ENCODE measurements at places on chromosomes 5 and 9.

- no peak for DNase-seq
These were observed 334.0 kb upstream of the PTPRD start for GRCh38 chr9:10946676-10947410.

GRCh38 chr5:10268100-10268499 lies 18.0 kb downstream of the CCT5 start:
- no peak for DNase-seq

DNA sequence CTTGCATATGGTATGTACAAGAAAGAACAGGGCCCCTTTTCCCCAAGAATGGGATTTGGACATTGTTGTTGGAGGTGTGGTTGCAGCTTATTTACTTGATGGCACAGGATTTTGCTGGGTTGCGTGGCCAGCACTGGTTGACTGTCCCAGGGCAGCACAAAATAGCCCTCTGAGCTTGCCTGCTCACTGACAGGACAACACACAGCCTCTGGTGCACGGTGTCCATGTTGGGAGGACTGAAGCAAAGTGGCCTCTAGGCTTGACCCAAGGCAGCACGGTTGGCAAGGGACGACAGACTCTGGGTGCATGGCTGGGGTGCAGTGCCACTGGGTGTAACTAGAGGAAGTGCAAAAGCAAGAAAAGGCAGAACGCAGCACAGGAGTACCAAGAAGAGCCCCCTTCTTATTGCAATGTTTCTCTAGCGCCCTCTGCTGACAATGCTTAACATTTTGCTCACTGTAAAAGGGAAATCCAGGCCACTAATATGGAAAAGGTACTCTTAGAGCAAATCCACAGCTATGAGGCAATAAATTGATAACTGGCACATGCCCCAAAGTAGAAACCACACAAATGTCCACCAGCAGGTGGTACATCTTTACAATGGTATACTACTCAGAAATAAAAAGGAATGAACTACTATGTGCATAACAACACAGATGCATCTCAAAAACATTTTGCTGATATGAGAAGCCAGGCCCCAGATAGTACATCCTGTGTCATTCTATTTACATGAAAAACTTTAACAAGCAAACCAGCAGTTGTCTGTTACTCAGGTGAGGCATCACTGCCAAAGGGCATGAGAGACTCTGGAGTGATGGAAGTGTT lies 47.4 kb upstream of the BARX1 start:
- DNase-seq, result peak; percentile 78

DNA sequence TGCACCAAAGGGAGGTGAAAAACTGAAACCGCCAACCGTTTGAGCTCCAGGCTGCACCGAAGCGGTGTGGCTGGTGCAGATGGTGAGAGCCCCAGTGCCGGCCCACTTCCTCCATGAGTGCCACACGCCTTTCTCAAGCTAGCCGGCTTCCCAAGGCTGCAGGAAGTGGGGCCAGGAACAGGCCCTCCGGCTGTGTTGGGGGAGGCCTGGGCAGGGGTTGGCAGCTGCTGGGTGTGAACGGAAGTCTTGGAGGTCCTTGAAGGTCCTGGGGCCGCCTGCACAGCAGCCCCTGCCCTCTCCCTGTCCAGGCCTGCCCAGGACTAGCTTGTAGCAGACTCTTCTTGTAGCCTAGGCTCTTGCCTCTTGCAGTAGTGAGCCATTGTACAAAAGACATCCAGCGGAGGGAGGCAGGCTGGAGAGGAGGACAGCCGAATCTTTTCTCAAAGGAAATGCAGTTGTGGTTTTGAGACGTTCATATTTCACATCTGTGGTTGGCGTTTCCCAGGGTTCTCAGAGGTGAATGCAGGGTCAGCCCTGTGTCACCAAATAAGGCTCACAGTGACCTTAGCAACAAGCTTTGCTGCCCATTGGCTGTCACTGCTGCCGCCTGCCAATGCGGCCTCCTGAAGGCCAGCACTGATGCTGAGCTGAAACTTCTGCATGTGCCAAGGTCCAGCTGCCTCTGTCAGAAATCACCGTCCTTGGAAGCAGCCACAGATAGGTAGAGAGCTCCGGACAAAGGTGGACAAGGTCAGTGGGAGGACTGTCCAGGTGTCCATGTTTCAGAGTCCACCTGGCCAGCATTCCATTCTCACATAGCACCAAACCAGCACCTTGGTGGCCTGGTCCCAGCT lies 23.9 kb downstream of the IRF1 start:
- no peak for DNase-seq

DNA sequence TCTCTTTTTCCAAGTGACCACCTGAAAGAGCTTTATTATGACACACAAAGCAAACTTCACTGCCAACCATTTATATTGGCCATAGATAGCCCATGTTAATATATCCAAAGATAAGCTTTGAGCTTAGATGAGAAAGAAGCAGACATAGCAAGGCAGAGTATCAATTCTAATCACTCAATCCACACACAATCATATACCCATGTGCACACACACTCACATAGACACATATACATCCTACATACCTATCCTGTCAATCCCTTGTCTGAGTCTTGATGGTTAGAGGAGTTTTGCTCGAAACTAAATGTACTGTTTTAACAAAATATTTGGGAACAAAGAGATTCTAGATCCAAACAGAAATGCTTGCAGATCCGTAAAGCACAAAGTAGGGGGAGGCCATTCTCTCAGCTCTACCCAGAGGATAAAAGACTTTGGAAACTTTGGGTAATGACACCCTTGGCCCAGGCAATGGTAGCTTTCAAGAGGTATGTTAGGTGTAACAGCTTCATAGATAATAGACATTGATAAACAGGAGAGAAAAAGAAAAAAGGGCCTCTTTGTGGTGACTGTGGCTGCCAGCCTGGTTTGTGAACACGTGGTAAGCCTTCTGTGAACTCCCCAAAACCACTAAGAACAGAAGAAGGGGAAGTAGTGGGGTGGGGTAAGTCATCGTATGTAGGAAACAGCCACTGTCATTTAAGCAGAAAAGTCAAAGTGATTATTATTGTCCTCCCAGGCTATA lies 121.6 kb downstream of the TLR4 start:
- no peak for DNase-seq

DNA sequence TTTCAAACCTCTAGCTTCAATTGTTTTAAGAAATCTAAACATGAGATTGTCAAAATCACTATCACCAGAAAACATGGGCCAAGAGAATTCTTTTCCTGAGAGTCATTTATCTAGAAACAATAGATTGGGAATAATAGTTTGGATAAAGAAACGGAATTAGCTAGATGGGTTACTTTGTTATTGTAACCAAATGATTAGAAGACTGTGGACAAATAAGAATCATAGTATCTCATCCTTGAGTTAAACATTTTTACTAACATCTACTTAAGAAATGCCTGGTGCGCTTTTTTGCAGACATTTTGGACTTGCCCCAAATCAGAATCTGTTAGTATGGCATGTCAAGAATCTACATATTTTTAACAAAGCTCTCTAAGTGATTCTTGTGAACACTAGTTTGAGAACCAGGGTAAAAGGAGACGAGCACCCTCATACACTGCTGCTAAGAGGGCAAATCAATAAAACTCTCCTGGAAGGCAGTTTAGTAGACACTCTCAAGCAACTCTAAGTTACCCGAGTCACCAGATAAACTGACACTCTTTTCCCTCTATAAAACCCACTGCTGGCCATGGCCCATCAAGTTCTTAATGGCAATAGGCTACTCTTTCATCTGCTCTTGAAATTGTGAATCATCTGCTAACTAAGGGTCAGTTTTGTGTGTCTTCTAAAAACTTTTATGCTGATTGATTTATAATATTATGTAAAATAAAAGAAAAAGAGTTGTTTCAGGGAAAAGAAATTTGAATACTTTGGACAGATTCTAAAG lies 39.1 kb downstream of the TPD52L3 start:
- no peak for DNase-seq

GRCh38 chr5:151213803-151214613 lies 9.9 kb downstream of the CCDC69 start:
- no peak for DNase-seq

DNA sequence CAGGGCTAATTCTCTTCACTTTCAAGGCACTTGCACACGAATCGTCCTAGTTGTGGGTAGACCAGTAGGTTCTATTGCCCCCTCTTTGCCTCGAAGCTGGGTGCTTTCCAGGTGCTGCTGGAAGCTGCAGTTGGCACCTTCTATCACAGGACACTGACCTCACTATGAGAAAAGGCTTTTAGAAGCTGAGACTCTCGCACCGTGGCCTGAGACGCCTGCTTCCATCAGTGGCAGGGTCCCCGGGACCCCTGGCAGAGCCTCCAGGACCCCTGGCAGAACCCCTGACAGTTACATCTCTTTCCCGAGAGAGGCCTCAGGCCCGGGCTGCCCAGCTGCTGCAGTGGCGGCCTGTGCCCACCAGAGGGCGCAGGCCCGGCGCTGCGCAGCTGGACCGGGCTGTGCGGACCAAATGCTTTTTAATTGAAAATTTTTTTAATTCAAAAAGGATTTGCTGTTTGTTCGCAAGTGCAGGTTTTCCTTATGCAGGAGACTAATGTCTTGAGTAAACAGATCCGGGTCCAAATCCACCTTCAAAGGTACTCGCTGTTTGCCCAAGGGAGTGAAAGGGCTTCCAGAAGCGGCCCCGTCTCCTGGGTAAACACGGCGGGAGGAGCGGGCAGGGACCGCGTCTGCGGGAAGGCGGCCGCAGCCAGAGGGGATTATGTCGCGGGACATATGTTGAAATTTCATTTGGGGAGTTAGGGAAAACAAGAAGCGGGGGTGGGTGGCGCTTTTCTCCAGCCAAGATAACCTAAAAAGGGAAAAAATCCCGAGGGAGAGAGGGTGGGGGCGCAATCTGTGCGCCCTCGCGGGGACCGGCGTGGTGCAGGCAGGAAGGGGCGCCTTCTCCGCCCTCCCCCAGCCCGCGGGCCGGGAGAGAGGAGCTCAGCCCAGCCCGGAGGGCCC lies 114.5 kb upstream of the LMX1B start:
- DNase-seq, result peak; percentile 79

DNA sequence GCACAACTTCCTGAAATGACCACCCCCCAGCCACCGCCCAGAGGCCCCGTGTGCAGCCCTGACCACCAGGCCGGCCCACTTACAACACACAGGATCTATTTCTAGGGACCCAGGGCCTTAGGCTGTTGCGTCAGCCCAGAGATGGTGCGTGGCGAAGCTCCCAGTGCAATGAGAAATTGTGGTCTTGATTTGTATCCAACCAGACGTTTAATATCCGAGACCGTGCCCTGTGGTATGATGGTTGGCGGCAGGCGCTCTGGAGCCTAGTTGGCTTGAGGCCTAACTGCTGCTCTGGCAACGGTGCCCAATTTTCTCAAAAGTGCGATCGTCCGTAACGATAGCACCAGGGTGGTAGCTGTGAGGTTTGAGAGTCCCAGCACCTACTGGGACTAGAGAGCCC lies 32.6 kb upstream of the SLC6A19 start:
- DNase-seq, result no peak

DNA sequence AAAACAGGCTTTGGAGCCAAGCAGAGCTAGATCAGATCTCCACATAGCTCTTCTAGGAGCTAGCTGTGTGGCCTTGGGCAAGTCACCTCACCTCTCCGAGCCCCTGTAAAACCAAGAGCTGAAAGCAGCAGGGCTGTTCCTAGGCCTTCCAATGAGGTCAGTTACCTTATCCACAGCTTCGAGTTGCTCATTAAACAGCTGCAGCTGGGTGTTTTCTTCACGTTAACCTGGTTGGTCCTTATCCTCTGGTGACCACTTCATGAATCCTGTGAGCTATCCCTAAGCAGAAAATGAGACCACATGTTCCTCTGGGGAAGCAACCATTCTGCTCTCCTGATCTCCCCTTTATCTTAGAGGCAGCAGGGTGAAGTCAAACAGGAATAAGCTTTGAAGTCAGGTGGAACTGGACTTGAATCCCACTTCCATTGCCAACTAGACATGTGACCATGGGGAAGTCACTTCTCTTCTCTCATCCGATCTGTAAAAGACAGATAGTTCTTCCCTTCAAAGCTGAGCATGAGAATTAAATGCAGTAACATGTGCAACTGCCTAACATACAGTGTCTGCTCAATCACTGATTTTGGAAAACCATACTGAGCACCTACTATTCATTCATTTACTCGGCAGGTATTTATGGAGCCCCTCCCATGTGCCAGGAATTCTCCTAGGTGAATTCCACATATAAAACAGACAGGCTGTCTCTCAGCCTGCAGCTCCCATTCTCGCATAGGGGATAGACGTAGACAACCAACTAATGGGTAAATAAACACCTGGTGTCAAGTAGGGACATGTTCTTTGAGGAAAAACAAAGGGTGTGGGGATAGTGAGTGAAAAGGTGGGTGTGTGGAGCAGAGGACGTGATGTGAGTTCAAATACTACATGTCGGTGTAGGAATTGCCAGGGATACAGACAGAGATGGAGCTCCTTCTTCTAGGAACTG lies 111.7 kb upstream of the BOD1 start:
- no peak for DNase-seq

GRCh38 chr5:58958701-58959100 lies 375.8 kb downstream of the RAB3C start:
- DNase-seq, result no peak

DNA sequence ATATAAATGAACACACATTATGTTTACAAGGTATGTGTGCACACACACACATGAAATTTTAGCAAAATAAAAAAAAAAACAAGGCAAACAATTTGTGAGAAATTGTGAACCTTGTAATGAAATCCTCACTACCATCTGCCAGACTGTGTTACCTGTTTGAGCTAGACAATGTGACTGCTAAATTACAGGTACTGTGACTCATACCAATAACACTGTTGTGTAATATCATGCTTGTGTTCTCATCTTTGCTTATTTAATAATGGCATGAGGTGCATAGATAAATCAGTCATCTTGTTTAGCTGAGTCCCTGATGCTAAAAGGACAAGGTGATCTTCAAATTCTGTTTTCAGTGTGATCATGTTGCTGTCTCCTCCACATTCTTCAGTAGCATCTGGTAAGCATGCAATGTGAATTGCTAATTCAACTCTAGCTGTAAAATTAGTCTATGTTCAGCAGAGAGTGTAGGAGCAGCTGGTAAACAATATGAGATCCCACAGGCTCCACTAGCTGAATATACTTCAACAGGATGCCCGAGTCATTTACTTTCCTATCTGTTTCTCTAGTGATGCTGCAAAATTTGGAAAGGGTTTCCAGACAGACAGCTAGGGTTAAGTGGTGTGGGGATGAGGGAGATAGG lies 966.3 kb upstream of the C9orf72 start:
- peak; percentile 17 for DNase-seq

DNA sequence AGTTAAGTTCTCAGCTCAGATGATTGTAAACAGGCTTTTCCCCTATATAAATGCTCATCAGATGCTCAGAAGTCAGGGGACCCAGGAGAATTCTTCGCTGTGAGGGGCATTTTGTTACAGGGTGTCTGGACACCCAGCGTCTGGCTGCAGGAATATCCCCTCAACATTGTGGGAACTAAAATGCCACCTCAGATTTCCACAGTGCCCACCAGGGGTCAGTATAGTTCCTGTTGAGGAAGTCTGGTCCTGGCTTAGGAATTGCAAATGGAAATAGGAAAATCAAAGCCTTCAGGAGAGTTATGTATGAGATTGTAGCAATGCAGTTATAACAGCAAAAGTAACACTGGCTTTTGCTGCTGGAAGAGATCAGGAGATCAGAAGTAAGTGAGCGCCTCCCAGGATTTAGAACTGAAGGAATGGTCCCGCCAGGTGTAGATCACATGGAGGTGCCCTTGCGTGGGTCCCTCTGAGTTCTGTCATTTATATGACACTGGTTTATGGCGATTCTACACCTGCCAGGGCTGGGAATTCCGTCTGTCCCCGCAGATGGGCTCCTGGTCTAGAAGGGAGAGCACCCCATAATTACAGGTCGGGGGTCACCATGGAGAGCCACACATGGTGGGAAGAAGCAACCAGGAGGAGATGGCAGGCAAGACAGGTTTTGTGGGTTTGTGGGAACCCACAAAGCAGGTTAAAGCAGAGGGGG lies 47.1 kb upstream of the CTSL start:
- peak; percentile 51 for DNase-seq

- DNase-seq, result no peak
These were observed 101.7 kb upstream of the MYO10 start for GRCh38 chr5:17037751-17038150.
